Neural progenitor cell (in vitro differentiated cells): ENCODE measurements at places on chromosomes 3 and 15.

DNA sequence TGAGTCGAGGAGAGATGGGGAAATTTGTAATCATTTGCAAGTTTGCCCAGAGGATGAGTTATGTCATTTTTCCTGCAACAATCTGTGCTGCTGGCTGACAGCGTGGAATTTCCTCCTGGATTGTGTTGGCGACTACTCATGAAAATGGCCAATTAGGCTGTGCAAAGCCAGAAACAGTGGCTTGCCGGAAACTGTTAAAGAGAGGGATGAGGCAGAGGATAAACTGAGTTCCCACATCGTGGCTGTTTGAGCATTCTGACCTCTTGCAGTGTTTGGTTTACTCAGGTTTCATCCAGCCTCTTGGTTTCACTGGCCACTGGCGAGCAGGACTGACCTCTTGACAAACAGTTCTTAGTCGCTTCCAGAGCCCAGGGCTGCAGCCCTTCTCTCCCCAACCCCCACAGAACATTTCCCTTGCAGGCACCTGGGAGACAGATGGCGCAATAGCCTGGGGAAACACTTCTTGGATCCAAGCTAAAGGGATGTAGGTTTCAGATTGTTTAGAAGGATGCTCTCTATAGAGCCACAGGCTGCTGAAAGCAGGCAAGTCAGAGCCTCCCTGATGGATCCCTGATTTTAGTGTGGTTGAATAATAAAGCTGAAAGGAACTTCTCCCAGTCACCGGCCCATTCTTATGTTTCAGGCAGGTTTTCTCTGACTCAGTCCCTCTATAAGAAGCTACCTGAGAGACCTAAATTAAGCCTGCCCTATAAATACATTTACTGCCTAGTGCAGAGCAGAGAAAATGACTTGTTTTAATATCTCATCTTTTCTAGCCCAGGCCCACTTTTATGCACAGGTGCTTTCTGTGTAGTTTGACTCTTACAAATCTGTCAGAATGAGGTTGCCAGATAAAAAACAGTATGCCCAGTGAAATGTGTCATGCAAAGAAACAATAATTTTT, 92.8 kb upstream of the UBE2E1 start:
- no peaks in the 10 kb centered on the region for H3K36me3 ChIP-seq
- H3K4me1 ChIP-seq, result peaks cover 19% of the 10 kb centered on the region
- peak; percentile 86 for DNase-seq
- no peaks in the 10 kb centered on the region for H3K27me3 ChIP-seq
- H3K4me3 ChIP-seq, result no peak overlapping the region
- peak overlapping the region; percentile 11 for H3K27ac ChIP-seq

DNA sequence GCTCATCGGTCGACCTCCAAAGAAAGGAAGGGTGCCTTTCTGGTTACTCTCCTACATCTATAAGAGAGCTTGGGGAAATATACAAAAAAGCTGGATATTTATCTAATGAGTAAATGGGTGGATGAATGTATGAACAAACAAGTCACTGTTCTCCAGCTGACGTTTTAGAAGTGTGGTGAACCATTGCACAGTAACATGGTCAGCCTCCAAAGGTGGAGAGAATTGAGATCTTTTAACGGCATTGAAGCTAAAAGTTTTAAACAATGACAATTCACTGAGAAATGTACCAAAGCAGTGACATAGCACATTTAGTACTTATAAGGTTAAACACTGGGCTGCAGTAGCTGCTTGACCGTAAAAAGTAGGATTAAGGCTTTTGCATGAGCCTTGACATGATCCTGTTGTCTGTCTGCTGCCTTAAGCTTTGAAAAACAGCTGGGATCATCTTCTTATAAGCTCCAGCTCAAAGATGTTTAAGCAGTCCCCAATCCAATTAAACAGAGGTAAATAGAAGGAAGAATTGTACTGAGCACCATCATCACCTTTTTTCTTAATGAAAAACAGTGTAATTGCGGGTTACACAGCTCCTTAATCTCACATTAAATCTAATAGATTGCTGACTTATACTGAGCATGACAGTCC, 222.9 kb downstream of the WDR72 start:
- DNase-seq, result peak; percentile 46
- H3K4me1 ChIP-seq, result peaks cover 16% of the 10 kb centered on the region
- H3K4me3 ChIP-seq, result no peak overlapping the region
- H3K27ac ChIP-seq, result no peak overlapping the region
- H3K27me3 ChIP-seq, result no peaks in the 10 kb centered on the region
- H3K36me3 ChIP-seq, result no peaks in the 10 kb centered on the region

GRCh38 chr3:182058488-182058887, 346.8 kb downstream of the SOX2 start:
- H3K36me3 ChIP-seq, result no peaks in the 10 kb centered on the region
- DNase-seq, result no peak
- no peaks in the 10 kb centered on the region for H3K27me3 ChIP-seq
- no peaks in the 10 kb centered on the region for H3K4me1 ChIP-seq

DNA sequence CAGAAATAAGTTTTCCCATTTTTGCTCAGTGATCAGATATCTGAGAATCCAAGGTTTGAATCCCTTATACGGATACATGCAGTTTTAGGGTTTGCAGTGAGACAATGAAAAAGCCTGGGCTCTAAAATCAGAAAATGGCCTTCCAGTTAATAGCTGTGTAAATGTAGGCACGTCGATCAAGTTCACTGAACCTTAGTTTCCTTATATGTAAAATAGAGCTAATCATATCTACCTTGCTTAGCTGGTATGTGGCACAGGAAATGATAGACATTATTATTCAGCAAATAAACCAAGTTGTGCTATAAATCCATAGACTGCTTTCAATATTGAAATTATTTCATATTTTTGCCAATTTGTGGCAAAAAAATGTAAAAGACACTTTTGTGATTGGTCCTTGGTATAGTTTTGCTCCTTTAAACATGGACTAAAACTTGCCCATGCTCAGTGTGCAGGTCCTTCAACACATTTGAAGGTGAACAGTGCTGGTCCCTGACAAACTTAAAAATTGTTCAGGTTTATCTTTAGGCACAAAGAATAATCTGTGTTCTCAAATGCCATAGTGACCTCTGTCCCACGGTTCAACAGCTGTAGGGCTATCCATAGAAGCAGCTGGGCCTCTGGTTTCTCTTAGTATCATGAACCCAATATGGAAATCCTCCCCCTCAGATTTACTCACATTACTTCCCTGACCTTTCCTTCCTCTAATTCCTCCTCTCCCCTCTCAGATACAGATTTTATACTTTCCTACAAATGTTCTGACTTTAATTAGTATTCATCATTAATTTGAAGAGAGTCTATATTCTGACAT, 51.0 kb downstream of the CCDC54 start:
- H3K27ac ChIP-seq, result no peak overlapping the region
- no peaks in the 10 kb centered on the region for H3K36me3 ChIP-seq
- no peak overlapping the region for H3K4me3 ChIP-seq
- peaks cover 48% of the 10 kb centered on the region for H3K27me3 ChIP-seq
- H3K4me1 ChIP-seq, result peaks cover 6% of the 10 kb centered on the region
- no peak for DNase-seq

DNA sequence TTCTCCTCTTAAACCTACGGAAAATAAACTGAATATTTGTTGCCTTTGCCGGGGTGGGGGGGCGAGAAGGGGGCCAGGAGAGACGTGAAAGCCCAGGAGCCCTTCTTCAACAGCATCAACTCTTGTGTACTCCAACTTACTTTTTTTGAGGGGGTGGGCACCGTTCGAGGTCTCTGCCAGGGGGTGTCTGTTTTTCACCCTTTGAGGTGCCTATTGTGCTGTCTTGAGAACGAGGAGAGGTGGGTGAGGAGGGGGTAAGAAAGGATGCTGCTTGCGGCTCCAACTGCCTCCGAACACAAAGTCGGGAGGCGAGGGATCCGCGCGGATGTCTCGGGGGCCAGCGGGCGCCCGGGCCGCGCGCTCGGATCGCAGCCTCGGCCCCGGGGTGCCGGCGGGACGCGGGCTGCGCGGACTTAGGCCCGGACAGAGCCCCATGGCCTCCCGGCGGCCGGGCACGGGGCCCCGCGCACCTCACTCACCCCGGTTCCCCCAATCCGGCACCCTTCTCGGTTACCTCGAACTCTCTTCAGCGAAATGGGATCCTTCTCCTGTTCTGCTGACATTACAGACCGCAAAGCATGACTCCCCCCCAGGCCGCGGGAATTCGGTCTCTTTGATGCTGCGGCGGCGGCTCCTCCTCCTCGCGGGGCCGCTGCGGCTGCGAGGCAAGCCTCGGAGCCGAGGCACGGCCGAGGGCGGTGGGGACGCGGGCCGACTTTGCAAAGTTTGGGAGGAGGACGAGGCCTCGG, 650 bp downstream of the PYGO1 start:
- no peak overlapping the region for H3K27ac ChIP-seq
- H3K4me3 ChIP-seq, result peak overlapping the region; percentile 76
- DNase-seq, result peak; percentile 79
- peaks cover 4% of the 10 kb centered on the region for H3K4me1 ChIP-seq

- no peak overlapping the region for H3K4me3 ChIP-seq
- no peaks in the 10 kb centered on the region for H3K4me1 ChIP-seq
- no peaks in the 10 kb centered on the region for H3K36me3 ChIP-seq
- DNase-seq, result no peak
- H3K27ac ChIP-seq, result no peak overlapping the region
- H3K27me3 ChIP-seq, result no peaks in the 10 kb centered on the region
Observed at GRCh38 chr3:46284981-46285683, 42.9 kb downstream of the CCR3 start.

- no peaks in the 10 kb centered on the region for H3K27me3 ChIP-seq
- no peaks in the 10 kb centered on the region for H3K36me3 ChIP-seq
- H3K4me3 ChIP-seq, result no peak overlapping the region
- H3K27ac ChIP-seq, result no peak overlapping the region
- H3K4me1 ChIP-seq, result peaks cover 4% of the 10 kb centered on the region
- DNase-seq, result no peak
Observed at GRCh38 chr3:146972726-146973125, 367.6 kb upstream of the PLSCR5 start.

DNA sequence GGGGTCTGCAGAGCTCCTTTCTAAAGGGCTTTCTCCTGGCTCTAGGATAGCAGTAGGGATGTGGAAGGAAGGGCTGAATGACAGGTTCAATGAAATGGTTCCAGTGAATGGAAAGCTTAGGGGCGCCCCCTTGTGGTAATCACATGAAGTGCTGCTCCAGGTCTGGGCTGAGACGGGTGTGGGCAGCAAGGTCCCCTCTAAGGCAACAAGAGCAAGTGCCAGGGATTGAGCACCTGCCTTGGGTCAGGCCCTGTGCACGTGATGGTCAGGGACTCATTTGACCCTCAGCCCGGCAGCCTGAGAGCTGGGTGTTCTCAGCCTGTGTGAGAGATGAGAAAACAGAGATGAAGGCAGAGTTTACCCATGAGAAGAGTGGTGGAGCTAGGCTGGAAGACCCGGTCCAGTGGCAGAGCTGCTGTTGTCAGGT, 12.1 kb upstream of the CX3CR1 start:
- H3K27me3 ChIP-seq, result no peaks in the 10 kb centered on the region
- DNase-seq, result peak; percentile 70
- H3K4me3 ChIP-seq, result no peak overlapping the region
- no peaks in the 10 kb centered on the region for H3K4me1 ChIP-seq

DNA sequence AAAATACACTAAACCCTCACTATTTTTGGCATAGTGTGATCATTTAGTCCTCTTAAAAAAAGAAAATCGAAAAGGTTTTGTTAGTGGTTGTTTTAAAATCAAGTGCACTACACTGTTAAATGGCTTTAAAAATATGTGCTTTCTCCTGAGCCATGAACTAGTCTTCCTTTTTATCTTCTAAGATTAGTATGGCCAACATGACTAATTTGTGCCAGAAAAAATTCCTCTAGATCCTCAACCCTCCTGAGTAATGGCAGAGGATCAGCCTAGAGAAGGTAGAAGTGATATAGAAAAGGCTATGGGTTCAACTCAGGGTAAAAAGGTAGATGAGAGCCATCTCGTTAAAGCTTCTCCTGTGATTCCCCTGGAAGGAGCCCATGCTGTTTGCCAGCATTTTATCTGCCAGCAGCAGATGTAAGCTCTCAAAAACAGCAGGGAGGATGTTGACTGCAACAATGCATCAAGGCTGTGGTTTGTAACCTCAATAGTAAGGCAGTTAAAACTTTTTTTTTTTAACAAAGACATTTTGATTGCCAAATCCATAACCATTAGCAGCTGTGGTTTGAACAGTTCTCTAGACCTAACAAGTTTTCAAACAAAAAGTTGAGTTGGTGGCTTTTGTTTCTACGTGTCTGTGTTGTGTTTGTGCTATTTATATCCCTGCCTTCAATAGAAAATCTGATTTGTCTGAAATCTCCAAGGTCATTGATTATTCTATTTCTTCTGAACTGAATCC, 30.2 kb upstream of the ZNF609 start:
- peak; percentile 68 for DNase-seq
- no peaks in the 10 kb centered on the region for H3K36me3 ChIP-seq
- peak overlapping the region; percentile 23 for H3K27ac ChIP-seq
- no peaks in the 10 kb centered on the region for H3K27me3 ChIP-seq
- peaks cover 17% of the 10 kb centered on the region for H3K4me1 ChIP-seq
- no peak overlapping the region for H3K4me3 ChIP-seq

- H3K36me3 ChIP-seq, result no peaks in the 10 kb centered on the region
- H3K4me3 ChIP-seq, result no peak overlapping the region
- peak; percentile 20 for DNase-seq
- H3K4me1 ChIP-seq, result peaks cover 34% of the 10 kb centered on the region
Observed at GRCh38 chr15:70358871-70359647, 261.3 kb upstream of the TLE3 start.

GRCh38 chr15:40772014-40772413, 2.2 kb downstream of the C15orf62 start:
- no peak for DNase-seq
- no peak overlapping the region for H3K4me3 ChIP-seq
- no peak overlapping the region for H3K27ac ChIP-seq

GRCh38 chr3:178270838-178271237, 265.4 kb upstream of the KCNMB2 start:
- DNase-seq, result no peak
- H3K27ac ChIP-seq, result no peak overlapping the region
- no peak overlapping the region for H3K4me3 ChIP-seq
- no peaks in the 10 kb centered on the region for H3K36me3 ChIP-seq

GRCh38 chr3:48896936-48897335, 1.7 kb downstream of the SLC25A20 start:
- H3K4me1 ChIP-seq, result no peaks in the 10 kb centered on the region
- H3K4me3 ChIP-seq, result no peak overlapping the region
- H3K36me3 ChIP-seq, result no peaks in the 10 kb centered on the region
- no peak for DNase-seq
- H3K27ac ChIP-seq, result no peak overlapping the region

DNA sequence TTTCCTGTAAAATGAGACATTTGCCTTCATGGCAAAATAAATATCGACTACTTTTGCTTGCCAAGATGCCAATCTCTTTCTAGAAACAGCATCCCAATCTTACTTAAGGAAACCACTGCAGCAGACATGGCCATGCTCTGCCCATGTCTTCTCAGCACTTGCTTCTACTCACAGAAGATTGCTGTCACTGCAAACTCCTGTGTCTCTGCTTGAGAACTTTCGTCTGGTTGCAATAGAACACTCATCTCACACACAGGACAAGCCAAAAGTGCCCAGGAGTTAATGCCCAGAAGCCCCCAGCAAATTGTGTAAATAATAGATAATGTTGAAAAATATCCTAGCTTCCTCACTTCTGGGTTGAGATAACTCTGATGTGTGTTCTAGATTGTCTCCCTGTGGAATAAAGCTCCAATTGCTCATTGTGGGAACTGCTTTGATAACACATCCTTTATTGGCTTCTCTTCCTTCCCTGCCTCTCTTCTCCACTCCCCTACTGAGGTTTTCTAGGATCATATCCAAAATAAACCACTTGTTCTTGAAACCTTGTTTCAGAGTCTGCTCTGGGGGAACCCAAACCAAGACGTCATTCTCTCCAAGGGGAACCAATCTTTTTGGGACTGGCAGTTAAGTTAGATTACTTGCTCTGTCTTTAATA, 156.3 kb upstream of the STRIT1 start:
- H3K4me3 ChIP-seq, result no peak overlapping the region
- no peak for DNase-seq
- no peaks in the 10 kb centered on the region for H3K4me1 ChIP-seq
- no peaks in the 10 kb centered on the region for H3K36me3 ChIP-seq
